Right forelimb (tissue), 1 donor: ENCODE measurements at places on chromosomes 6 and 20.

DNA sequence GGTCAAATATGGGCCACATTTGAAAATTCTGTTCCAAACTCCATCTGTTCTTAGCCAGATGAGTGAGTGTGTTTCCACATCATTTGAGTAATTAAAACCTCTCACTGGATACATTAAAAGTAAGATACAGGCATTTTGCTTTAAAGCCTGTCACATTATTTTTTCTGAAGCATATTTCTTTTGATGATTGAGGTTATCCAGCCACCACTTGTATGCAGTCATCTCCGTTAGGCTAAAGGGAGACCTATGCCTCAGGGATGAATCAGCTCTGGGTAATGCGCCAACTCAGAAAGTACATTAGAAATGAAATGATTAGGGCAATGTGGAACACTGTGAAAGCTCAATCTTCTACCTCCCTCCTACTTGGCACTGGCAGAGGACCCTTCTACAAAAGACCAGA, 90.7 kb downstream of the SNAP25 start:
- no peak for DNase-seq

- DNase-seq: no peak
Measured at GRCh38 chr6:137792160-137793033, 74.7 kb upstream of the TNFAIP3 start.

- no peak for DNase-seq
Measured at GRCh38 chr6:45951321-45952167, 64.1 kb downstream of the CLIC5 start.

- DNase-seq: no peak
Measured at GRCh38 chr6:53464927-53465460, 79.9 kb downstream of the GCLC start.

DNA sequence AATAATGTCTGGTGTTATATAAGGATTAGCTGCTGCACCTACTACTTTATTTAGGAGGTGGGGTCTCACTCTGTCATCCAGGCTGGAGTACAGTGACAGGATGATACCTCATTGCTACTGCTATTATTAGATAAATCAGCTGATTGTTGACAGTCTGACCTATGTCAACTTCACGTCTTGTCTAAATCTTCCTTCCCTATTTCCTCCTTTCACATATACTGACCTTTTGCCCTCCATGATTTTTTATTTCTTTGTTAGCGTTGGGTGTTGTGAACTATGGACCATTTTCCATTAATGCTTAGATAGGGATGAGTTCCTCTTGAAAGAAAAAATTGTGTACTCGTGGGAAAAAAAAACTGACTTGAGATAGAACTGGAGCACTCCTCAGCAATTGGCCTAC, 109.9 kb upstream of the BEND6 start:
- no peak for DNase-seq

DNA sequence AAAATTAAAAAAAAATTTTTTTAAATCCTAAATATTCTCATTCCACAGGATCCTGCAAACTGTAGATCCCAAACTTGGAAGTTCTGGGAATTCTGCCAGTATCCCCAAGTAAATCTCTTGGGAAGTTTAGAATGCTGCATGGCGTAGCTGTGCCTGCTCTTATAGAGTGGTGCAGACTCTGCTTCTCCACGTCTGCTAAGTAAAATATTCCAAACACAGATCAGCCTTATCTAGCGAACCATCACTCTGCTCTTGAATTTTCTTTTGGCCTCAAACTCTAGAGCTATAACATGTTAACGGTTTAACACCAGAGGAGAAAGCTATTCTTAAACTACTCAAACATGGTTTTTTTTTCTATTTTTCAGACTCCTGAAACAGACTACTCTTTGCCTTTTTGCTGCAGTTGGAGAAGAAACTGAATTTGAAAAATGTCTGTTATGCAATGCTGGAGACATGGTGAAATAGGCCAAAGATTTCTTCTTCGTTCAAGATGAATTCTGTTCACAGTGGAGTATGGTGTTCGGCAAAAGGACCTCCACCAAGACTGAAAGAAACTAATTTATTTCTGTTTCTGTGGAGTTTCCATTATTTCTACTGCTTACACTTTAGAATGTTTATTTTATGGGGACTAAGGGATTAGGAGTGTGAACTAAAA, 138.5 kb upstream of the AKAP12 start:
- DNase-seq: no peak

GRCh38 chr6:18171871-18172270, 16.6 kb downstream of the KDM1B start:
- DNase-seq: no peak

DNA sequence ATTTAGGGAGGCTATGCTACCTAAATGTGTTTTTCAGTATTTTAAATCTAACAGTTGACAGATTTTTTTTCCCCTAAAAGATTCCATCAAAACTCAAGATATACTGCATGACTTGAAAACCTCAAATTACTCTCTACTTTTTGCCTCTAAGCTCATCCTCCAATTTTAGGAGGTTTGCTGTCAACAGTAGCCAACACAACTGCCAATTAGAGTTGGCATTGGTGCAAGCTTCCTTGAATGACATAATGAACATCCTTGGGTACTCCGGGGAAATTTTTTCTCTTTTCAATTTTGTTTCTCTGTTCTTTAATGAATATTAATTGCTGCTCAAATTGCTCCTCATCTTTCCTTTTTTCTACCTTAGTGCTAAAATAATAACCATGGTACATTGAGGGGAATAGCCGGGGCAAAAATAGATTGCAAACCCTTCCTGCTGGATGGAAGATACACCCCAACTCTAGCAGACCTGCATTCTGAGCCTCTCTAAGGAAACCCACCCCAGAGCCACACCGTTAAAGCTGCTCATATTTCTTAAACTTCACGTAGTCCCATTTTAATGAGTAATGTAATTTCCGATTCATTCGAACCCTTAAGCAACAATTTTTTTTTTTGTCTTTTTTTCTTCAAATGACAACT, 34.3 kb downstream of the SLC22A23 start:
- no peak for DNase-seq

DNA sequence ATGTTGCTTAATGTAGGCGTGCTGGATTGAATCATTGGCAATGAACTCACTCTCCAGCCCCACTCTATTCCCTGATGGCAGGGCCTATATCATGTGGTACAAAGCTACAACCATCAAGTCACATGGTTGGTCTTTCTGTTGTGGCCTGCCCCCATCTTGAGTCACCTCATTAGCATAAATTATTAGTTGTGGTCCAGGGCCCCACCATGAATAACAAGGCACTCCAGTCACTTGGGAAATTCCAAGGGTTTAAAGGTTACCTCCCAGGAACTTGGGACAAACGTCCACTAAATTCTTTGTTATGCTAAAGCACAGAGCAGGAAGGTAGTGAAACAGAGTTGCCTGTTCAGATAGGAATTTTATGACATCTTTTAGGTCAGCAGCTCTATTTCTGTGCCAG, 193.7 kb downstream of the SLC35F1 start:
- DNase-seq: no peak

DNA sequence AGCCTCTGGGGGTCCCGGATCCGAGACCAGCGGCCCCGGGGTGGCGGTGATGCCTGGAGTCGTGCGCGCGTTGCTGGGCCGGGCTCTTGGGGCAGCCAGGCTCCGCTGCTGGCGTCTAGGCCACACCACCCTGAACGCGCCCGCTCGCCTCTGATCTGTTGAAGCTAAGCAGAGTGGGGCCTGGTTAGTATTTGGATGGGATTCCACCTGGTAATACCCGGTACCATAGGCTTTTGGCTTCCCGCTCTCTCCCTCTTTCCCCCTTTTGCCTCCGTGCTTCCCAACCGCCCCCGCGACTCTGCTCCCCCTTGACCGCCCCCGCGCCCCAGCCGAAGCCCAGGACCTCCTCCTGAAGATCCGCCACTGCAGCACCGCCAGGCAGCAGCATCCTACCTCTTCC, 1383.5 kb upstream of the DEFB115 start:
- no peak for DNase-seq

DNA sequence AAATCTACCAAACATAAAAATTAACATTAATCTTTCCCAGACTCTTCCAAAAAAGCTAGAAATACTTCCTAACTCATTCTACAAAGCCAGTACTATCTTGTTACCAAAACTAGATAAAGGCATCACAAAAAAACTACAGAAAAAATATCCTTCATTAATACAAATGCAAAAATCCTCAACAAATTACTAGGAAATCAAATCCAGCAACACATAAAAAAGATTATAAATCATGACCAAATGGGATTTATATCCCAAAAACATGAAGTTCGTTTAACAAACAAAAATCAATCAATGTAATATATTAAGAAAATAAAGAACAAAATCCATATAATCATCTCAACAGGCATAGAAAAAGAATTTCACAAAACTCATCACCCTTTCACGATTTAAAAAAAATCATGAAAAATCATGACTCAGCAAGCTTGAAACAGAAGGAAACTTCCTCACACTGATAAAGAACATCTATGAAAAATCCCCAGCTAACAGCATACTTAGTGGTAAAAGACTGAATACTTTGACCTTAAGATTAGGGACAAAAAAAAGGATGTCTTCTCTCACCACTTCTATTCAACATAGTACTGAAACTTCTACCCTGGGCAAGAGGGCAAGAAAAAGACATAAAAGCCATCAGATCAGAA, 43.2 kb downstream of the RANBP9 start:
- DNase-seq: no peak
